Neural progenitor cell (in vitro differentiated cells): ENCODE measurements at places on chromosomes 13 and 19. TPM values are rescaled to one million over a fixed set of nuclear protein-coding genes. Genes with fewer than 3 reads are reported as not detected.

DNA sequence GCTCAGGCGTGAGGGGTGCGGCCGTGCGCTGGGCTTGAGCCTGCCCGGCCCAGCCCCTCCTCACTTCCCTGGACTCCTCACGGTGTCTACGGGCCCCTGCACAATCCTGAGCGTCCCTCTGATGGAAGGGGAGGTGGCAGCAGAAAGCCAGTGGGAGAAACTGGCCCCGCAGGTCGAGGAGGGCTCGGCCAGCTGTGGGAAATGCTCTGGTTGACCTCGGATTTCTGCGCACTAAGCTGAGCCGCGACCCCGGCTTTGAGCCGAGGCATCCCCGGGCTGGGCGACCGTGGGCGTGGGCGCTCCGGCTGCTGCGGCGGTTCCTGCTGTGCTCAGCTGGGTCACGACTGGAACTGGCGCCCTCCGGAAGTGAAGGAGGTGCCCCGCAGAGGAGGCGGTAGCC is 70.1 kb downstream of the ZNF208 start:
- DNase-seq: no peak

DNA sequence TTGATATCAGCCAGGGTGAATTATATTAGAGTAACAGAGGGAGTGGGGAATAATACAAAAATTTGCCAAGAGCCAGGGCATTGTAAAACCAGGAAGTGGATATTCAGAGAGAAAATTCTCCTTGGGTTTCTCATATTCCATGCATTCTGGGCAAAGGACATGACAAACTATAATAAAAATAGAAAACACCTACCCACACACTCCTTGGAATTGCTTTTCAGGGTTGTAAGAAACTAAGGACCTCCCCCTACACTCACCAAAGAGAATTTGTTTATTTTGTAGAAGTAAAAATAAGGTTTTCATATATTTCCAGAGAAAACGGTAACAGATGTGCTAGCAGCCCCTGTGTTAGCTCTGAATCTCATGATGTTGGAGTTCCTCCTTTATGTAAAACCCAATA is 649.6 kb downstream of the SLITRK1 start:
- DNase-seq: no peak

GRCh38 chr13:31798189-31798588 is 58.9 kb downstream of the RXFP2 start:
- no peak for DNase-seq

DNA sequence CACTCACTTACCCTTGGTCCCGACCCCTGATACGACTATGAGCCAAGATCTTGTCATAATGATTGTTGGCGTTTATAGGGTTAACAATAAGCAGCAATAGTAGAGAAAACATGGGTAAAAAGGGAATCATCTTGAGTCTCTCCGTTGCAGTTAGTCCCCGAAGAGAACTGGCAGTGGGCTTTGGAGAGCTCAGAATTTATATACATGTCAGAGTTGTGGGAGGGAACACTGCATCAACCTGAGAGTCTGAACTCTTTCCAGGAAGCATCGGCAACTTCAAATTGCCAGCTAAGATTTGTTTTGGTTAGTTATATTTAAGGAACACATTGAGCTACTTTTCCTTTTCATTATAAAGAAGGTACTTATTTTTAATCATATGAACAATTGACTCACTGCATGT is at the start of gene POSTN:
Gene POSTN, minus strand, starts transcription at position 172 of the 400 bp plus-strand sequence. Its CDS starts 42 bp downstream, at position 130.
- DNase-seq: no peak

DNA sequence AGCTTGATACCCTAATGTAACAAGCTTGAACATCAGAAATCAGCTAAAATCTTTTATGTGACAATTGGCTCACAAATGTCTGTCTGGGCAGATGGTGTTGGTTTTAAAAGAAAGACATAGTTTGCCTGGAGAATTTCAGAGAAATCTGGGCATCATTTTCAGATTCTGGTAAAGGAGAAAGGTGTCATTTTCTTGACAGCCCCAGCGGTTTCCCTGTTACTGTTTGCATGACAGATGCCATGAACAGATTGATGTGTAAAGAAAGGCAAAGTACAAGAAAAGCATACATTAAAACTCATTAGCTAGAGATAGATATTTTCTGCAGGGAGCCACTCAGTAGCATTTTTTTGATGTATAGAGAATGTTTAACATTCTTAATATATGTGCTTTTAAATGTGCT is 987.9 kb downstream of the OLFM4 start:
- no peak for DNase-seq

- peak; percentile 67 for DNase-seq
These were observed 25.2 kb upstream of the ZNF845 start for GRCh38 chr19:53308339-53308811.

DNA sequence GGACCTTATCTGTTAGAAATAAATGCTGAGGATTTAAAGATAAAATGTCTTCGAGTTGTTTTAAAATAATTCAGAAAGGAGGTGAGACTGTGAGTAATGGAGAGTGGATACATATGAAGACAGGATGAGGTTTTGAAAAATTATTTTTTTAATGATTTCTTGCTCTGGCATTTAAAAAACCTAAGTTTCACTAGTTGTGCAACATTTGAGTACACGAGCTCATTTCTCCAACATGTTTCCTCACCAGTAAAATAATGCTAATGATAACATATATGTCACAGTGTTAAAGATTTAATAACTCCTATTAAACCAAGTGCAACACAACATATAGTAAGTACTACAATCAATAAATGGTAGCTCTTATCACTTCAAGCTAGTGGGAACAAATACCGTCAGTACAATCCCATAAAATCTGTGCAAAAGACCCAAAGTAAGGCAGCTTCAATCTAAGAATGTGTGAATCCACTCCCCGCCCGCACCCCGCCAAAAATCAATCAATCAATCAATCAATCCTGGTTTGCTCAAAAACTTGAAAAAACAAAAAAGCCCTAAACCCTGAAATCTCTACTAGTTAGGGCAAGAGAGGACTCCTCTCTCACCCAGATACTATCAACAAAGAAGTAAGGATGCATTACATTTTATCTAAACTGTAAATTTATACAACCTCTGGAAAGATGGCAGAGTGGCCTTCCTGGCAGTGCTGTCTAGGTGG is 1.3 kb downstream of the ALG5 start:
- no peak for DNase-seq

- no peak for DNase-seq
These were observed 306.4 kb downstream of the KLF5 start for GRCh38 chr13:73365252-73365651.

DNA sequence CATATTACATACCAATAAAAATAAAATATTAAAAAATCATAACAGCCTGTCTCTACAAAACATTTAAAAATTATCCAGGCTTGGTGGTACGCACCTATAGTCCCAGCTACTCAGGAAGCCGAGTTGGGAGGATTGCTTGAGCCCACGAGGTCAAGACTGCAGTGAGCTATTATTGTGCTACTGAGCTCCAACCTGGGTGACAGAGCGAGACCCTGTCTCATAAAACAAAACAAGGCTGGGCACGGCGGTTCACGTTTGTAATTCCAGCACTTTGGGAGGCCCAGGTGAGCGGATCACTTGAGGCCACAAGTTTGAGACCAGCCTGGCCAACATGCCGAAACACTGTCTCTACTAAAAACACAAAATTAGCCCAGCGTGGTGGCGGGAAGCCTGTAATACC is 52.2 kb upstream of the LSM14A start:
- no peak for DNase-seq

GRCh38 chr13:78103936-78104335 is 185.3 kb upstream of the EDNRB start:
- no peak for DNase-seq

DNA sequence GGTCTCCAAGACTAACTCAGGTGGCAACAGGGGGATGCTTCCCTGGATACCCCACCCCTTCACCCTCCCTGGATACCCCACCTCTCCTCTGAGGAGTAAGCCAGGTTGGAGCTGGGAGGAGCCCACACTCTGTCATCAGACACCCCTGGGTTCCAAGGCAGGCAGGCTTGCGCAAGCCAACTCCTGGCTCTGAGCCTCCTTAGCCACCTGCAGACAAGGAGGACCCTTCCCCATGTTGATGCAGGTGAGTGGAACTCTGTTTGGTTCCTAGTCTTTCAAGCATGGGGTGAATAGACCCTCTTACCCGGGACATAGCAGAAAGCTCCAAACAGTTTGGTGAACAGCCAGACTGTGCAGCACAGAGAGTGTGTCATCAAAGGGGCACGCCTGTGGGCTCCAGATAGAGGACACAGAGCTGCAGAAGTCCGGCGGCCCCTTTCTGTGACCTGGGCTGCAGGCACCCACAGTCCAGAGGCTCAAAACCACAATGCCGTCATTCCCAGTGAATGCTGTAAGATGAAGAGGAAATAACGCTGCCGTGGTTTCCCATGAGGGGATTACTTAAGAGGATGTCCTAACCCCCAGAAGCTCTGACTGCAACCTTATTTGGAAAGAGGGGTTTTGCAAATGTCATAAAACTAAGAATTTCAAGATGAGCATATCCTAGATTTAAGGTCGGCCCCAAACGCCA is 12.1 kb upstream of the HAS1 start:
- DNase-seq: no peak

GRCh38 chr13:64154514-64154913 is 2738.9 kb upstream of the PCDH20 start:
- no peak for DNase-seq

DNA sequence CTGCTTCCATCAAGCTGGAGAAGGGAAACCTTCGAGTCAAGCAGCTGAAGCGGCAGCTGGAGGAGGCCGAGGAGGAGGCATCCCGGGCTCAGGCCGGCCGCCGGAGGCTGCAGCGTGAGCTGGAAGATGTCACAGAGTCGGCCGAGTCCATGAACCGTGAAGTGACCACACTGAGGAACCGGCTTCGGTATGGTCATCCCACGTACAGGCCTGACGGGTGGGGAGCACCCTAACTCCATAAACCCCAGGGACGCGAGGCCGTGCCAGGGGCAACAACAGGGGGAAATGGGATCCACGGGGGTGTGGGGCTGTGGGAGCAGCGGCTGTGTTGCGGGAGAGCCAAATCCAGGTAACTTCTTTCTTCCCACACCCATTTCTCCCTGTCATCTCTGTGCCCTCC is 20.2 kb downstream of the KCNC3 start:
- DNase-seq: no peak

GRCh38 chr19:38665950-38666662 is 18.7 kb downstream of the ACTN4 start:
- peak; percentile 85 for DNase-seq

DNA sequence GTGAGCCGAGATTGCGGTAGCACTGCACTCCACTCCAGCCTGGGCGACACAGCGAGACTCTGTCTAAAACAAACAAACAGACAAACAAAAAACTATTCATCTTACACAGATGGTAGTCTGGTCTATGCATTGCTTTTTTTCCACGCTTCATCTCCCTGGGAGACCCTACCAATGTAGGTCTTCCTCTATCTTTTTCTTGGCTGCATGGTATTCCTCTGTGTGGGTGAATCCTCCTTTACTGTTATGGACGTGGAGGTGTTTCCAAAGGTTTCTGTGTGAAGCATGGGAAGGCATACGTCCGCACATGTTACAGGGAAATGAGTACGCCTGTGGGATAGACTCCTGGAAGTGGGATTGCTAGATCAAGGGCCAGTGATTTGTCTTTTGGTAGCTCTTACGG is 5.6 kb downstream of the BICRA start:
- no peak for DNase-seq

- no peak for DNase-seq
These were observed 34.7 kb upstream of the SEMA6B start for GRCh38 chr19:4594201-4594600.

DNA sequence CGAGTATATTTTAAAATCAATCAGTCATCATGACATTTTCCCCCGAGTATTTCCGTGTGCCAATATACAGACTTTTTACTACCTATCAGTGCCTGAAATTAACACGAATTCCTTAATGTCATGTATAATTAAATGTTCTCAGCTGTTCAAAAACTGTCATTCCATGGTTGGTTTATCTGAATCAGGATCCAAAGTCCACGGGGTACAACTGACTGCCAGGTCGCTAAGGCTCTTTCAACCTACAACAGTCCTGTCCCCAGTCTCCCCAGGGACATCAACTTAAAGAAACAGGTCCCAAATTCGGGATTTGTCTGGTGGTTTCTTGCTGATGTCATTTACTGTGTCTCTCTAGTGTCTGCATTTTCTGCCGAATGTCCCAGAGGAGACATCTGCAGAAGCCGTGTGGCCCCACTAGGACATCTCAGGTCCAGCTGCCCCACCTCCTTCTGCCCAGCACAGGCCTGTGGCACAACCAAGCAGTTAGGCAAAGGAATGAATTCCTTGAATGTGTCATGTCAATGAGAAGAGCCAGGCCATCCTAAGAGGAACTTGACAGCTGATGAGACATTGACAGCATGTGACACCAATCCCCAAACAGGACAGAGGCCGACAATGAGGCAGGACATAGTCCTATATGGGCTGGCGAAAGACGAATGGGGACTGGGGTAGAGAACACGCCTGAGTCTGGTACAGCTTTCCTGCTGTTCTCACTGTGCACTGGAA is 109.5 kb downstream of the STK24 start:
- DNase-seq: no peak

GRCh38 chr13:43905435-43906031 is 25.8 kb downstream of the LACC1 start:
- DNase-seq: peak; percentile 80

GRCh38 chr19:32220951-32221350 is 124.5 kb upstream of the ZNF507 start:
- DNase-seq: no peak

DNA sequence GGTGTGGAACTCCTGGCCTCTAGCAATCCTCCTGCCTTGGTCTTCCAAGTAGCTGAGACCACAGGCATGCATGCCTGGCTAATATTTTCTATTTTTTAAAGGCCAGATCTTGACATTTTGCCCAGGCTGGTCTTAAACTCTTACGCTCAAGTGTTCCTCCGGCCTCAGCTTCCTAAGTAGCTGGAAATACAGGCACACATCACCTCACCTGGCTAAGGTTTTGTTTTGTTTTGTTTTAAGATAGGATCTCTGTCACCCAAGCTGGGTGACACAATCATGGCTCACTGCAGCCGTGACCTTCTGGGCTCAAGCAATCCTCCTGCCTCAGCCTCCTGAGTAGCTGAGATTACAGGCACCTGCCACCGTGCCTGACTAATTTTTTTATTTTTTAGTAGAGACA is 5.5 kb upstream of the RLN3 start:
- DNase-seq: no peak

DNA sequence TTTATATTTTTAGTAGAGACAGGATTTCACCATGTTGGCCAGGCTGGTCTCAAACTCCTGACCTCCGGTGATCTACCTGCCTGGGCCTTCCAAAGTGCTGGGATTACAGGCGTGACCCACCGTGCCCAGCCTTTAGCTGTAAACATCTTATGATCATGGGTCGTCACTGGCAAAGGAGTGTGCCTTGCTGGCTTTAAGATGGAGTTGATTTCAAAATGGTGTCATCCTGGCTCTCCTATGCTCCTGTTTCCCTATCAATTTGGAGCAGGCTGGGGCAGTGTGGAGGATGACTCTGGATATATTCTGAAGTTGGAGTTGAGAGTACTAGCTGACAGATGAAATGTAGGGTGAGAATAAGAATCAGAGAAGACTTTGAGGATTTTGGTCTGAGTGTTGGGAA is 18.4 kb upstream of the ATP8A2 start:
- no peak for DNase-seq

Gene ADGRE1
- total RNA-seq: not detected in 2 replicates

Gene LGALS14
- not detected in 2 replicates for total RNA-seq

Gene OR7C1
- not detected in 2 replicates for total RNA-seq

Gene NMRK2
- total RNA-seq: 0.77 and 1.1 TPM in 2 replicates

Gene SLC6A16
- 2.9 and 5.0 TPM in 2 replicates for total RNA-seq

Gene CEACAM4
- total RNA-seq: not detected in 2 replicates

Gene CEACAM16
- total RNA-seq: not detected in 2 replicates
